ENCODE measurements at places on chromosomes 16 and 17. TPM values are rescaled to one million over a fixed set of nuclear protein-coding genes. Genes with fewer than 3 reads are reported as not detected.
A peak's percentile ranks its signal among the peaks of the same experiment; 100 is the strongest.

DNA sequence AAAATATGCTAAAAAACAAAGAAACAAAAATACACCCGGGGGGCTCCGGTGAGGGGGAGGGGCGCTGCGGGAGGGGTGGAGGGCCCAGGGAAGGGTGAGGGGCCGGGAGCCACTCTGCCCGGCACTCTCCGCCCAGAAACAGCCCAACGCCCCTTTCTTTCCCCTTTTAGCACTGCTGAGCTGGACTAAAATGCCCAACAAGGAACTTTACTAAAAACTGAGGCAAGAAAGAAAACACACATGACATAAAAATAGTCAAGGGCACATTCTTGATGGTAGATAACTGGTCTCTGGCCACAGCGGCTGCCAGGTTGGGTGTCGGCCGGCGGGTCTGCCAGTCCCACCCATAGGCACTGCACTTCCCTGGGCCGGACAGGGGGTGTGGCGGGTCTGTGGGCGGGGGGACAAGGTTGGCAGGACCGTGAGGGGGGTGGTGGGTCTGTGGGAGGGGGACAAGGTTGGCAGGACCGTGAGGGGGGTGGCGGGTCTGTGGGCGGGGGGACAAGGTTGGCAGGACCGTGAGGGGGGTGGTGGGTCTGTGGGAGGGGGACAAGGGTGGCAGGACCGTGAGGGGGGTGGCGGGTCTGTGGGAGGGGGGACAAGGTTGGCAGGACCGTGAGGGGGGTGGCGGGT is 20.9 kb downstream of the METRNL start:
- no peak for DNase-seq

GRCh38 chr16:57406881-57407280 is 2.3 kb downstream of the CCL17 start:
- DNase-seq, result no peak

DNA sequence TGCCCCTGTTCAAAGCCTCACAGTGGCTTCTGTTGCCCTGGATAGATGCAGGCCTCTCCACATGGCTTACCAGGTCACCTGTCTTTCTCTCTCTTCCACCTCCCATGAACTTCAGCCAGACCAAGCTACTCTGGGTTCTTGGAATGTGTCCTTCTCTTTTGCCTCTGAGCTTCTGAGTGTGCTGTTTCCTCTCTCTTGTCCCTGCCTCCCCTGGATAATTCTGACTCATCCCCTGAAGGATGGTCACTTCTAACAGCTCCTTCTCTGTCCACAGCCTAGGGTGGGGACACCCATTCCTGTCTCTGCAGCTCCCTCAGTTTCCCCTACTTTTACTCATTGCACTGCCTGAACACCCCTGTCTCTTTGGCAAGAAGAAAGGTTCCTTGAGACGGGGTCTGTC is 2.9 kb downstream of the GUCY2D start:
- DNase-seq, result no peak

- no peak for DNase-seq
Measured at GRCh38 chr16:73093146-73094144, 45.5 kb upstream of the ZFHX3 start.

DNA sequence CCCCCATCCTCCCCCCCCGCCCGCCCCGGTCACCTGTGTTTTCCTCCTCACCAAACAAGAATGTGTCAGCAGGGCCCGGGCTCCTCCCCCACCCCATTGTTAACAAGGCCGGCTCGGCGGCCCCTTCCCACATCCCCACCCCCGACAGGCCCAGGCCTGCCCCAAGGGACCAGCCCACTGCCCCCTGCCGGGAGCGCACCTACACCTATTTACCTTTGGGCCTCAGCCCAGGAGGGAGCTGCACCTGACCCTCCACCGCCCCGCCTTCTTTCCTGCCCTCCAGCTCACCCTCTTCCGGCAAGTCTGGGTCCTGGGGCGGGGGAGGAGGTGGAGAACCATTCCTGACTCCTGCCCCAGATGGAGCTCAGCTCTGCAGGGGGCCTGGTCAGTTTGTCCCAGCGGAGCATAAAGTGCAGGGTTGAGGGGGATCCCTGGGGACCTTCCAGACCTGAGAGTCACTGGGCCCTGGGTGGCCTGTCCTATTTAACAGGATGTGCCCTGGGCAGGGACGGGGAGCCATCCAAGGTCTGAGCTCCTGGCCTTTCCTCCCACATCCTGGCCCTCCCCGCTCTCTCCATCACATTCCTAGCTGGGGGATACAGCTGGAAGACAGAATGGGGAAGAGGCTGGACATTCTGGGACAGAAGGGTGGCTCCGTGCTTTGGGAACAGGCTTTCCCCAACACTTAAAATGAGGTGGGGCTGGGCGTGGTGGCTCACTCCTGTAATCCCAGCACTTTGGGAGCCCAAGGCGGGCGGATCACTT is 8.3 kb downstream of the FOXJ1 start:
- DNase-seq, result no peak

- no peak for DNase-seq
Measured at GRCh38 chr17:39687101-39687545, 734 bp downstream of the PGAP3 start.

GRCh38 chr17:12415031-12415430 is 250.7 kb upstream of the MYOCD start:
- no peak for DNase-seq

- no peak for DNase-seq
Measured at GRCh38 chr17:30476726-30477082, 504 bp upstream of the GOSR1 start.

DNA sequence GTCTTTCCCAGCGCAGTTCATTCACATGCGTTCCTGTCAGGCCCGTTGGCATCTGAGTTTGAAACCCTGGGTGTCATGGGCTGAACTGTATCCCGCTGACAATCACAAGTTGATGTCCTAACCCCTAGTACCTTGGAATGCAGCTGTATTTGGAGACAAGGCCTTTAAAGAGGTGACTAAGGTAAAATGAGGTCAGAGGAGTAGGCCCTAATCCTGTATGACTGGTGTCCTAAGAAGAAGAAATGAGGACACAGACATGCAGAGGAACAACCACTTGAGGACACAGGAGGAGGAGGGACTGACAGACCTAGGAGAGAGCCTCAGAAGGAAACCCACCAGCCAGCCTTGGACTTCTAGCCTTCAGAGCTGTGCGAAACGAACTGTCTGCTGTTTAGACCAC is 33.1 kb downstream of the TRPV2 start:
- DNase-seq, result no peak

GRCh38 chr16:85425074-85425662 is 188.0 kb upstream of the GSE1 start:
- no peak for DNase-seq

GRCh38 chr16:21083729-21084268 is 66.8 kb downstream of the DNAH3 start:
- DNase-seq, result peak; percentile 51

- DNase-seq, result peak; percentile 94
Measured at GRCh38 chr16:228852-229730, at the start of gene LUC7L. TSS of gene LUC7L (minus strand) at chr16:229449. CDS start at chr16:229339, 110 bp downstream.

GRCh38 chr17:48382989-48383388 is 47.0 kb downstream of the SKAP1 start:
- DNase-seq, result peak; percentile 16

GRCh38 chr17:4142107-4142900 is 526 bp downstream of the ZZEF1 start:
- DNase-seq, result no peak

DNA sequence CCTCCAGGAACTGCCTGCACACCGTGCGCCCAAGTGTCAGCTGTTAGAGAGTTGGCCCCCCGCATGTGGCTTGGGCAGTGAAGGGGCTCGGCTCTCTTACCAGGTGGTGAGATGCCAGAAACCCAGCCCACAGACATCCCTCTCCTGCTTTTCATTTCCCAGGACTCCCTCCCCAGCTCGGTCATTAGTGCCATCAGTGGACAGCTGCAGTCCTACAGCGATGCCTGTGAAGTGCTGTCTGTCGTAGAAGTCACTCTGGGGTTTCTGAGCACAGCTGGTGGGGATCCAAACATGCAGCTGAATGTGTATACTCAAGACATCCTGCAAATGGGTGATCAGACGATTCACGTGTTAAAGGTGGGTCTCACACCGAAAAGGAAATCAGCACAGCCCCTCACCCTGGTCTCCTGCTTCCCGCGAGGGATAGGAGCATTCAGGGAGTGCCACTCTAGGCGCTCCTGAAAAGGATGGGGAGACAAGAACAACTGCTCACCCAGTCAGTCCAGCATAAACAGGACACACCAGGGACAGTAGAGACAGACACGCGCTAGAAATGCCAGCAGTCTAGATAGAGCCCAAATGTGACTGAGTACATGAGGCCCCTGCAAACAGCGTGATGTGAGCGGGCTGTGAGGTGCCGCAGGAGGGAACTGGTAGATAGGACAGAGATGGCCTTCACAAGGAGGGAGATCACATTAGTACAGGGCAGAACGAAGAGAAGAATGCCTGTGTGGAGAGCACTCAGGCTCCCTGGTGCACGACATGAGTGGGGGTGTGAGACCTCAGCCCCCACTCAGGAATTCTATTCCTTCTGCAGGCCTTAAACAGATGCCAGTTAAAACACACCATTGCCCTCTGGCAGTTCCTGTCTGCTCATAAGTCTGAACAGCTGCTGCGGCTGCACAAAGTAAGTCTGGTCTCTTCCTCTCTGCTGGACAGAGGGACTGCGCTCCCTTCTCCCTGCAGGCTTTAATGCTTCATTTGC is 25.7 kb upstream of the ENDOV start:
- DNase-seq, result no peak

- DNase-seq, result no peak
Measured at GRCh38 chr17:948284-948852, 31.2 kb downstream of the NXN start.

- DNase-seq, result no peak
Measured at GRCh38 chr17:28960256-28961061, 9.1 kb upstream of the PHF12 start.

GRCh38 chr16:4706871-4707270 is 13.5 kb downstream of the NUDT16L1 start:
- DNase-seq, result no peak

- no peak for DNase-seq
Measured at GRCh38 chr17:30389756-30390300, 11.1 kb downstream of the CPD start.

- peak; percentile 96 for DNase-seq
Measured at GRCh38 chr17:17206124-17206912, at the start of gene PLD6. TSS of gene PLD6 (minus strand) at chr17:17206333. CDS start at chr17:17206286, 47 bp downstream.

DNA sequence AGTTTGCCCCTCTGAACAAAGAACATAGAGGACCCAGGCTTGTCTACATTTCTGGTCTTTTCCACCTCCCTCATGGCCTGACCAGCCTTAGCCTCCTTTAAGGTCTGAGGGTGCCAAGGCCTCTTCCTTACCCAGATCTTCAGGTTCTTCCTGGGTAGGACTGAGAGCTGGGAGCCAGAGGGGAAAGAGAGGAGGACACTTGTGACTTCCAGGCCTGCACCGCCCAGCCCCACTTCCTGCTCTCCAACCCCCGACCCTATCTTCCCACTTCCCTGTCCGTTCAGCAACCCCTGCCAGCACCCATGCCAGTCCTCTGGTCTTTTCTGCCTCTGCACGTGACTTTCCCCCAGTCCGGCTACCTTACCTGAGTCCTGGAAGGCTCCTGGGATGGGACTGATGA is 534 bp downstream of the PRSS36 start:
- no peak for DNase-seq

DNA sequence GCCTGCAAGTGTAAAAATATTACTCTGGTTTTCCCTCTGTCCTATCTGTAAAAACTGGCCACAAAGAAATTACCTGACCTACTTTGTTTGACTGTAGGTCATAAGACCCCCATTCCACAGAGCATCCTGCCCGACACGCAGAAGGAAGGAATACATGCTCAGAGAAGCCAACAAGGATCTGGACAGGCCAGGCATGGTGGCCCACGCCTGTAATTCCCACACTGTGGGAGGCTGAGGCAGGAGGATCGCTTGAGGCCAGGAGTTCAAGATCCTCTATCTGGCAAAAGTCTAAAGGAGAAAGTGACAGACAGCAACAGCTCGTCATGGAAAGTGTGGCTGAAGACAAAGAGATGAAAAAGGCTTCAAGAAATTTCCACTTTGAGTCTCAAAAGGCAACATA is 78.2 kb upstream of the RNU2-1 start:
- DNase-seq, result no peak

DNA sequence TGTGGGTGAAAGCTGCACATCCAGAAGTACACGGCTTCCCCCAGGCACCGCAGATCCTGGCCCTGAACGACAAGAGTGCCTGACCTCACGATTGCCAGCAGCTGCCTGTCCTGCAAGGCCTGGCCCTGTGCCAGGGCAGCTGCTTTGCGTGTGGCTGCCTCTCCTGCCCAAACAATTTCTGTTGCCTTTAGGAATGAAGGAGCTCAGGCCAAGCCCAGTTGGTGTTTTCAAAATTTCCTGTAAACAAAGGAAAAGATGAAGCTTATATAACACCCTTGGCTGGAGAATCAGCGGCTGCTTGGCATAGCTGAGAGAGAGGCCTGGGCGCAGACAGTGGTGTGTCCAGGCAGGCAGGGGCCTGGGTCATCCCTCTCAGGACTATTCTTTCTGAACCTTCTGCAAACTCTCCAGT is 11.7 kb upstream of the SLC47A2 start:
- DNase-seq, result no peak

- DNase-seq, result no peak
Measured at GRCh38 chr17:81991684-81992305, 14.4 kb downstream of the ASPSCR1 start.

DNA sequence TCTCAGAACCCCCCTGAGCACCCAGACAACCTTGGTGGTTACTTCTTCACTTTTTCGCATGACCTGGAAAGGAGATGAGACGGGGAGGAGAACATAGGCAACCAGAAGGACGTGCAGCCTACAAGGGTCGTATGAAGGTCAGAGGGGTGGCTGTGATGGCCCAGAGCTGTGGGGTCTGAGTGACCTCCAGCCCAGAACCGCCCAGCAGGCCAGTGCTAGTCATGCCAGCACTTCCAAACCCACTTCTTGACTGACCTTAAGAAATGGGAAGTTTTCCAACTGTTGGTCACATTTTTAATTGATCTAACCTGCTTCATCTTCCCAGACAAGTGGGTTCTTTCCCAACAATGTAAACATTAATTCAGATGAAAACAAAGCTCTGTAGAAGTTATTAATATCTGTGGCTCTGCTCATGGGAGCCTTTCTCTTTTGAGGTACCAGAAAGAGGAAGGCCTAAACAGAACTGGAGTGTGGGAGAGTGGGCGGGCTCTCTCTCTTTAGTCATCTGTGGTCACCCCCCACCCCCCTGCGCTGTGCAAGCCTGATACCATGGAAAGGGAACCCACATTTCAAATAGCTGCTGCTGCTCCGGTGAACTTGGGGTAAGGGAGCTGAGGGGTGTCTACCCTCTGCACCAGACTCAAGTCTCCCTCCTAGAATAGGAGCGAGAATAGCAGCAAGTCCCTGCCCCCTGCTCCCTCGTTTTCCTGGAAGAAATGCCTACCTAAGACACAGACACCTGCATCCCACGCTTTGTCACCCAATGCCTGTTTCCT is 101.6 kb downstream of the RAB11FIP4 start:
- peak; percentile 89 for DNase-seq

GRCh38 chr16:56336071-56336688 is 89.2 kb downstream of the AMFR start:
- no peak for DNase-seq

The TMIGD1 gene
- not detected for total RNA-seq

The TP53TG3 gene
- total RNA-seq, result not detected

The TEDC2 gene
- 2.9 TPM for total RNA-seq

The KLHL10 gene
- 0.12 TPM for total RNA-seq

The KRT23 gene
- not detected for total RNA-seq

The TEX14 gene
- total RNA-seq, result 0.53 TPM

The CDC27 gene
- 86.5 TPM for total RNA-seq

The IRF8 gene
- total RNA-seq, result 337 TPM

The RAB37 gene
- total RNA-seq, result 76.8 TPM

The NAGPA gene
- 43.3 TPM for total RNA-seq

The PLCG2 gene
- total RNA-seq, result 812 TPM

The NPIPB4 gene
- 650 TPM for total RNA-seq

The HSF4 gene
- total RNA-seq, result 11.9 TPM

The RABEP2 gene
- total RNA-seq, result 132 TPM

The ZNF830 gene
- total RNA-seq, result 45.4 TPM

The GAST gene
- total RNA-seq, result not detected

The C16orf96 gene
- 0.66 TPM for total RNA-seq
